AG09319 (cell line): ENCODE measurements at places on chromosomes 5 and 9.

DNA sequence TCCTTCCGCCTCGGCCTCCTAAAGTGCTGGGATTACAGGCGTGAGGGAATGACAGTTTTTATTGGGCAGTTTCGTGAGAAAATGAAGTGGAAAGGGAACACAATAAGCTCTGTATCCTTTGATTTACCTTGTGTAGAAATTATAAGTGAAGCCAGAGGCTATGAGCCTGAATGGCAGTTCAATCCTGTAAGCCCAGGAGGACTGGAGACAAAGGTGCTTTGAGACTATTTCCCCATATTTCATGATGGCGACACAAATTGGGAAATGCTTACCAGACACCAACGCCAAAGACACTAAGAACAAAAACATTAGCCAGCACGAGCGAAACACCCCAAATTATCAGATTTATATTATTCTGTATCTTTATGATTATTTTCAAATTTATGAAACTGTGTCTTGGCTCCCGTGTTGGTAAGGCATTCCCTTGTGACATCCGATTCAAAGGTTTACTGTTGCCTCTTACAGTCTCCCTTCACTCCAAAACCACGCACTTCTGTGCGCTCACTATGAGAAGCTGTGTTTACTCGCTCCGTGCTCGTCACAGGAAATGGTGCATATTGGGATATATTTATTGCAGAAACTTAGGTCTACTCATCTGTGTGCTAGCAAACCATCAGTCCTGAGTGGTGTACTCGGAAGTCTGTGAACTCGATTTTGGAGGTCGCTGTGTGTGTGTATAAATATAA, 73.9 kb downstream of the SH3PXD2B start:
- DNase-seq: no peak

GRCh38 chr9:115799734-115800133, 353.9 kb upstream of the PAPPA start:
- no peak for DNase-seq

DNA sequence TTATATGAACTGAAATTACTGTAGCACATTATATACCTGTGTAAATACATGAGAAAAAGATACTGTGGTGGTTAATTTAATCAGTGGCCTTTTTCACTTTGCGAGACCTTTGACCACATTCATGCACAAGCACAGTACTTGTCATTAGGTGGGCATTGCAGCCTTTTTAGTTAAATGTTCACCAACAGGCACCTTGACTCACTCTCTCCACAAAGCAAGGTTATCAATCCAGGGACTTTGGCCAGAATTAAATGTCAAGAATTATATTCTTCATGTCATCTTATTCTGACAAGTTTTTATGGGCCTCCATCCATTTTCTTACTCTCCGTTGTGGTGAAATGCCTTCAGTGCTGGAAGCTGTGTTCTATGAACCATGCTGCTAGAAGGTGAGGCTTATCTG, 72.2 kb downstream of the AOPEP start:
- DNase-seq: no peak

GRCh38 chr5:110625376-110625999, 101.0 kb downstream of the TMEM232 start:
- peak; percentile 1 for DNase-seq

DNA sequence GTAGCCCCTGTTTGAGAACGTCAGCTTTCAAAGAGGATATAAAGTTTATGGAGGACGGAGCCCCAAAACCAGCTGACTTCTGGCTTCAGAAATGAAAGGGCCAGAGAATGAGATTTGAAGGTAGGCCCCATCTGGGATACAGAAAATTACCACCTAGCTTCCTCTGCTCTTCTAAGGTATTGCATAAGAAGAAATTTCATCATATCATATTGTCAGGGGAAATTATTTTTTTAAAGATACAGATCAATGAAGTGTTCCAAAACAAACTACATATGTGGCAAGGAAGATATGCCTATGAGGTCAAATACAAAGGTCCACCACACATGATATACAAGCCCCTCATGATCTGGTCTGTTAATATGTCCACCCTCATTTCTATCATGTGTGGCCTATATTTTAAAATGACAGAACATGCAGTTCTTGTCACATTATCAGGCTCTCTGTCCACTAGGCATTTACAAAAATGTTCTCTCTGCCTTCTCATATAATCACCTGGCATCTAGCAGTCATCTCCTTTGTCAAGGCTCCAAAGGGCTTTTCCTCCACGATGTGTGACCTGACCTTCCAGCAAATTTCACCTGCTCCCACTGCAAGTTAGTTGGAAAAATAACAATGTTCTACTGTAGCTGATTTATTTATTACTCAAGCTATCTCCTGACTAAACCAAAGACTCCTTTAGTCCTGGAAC, 83.1 kb downstream of the DPYSL3 start:
- DNase-seq: no peak

DNA sequence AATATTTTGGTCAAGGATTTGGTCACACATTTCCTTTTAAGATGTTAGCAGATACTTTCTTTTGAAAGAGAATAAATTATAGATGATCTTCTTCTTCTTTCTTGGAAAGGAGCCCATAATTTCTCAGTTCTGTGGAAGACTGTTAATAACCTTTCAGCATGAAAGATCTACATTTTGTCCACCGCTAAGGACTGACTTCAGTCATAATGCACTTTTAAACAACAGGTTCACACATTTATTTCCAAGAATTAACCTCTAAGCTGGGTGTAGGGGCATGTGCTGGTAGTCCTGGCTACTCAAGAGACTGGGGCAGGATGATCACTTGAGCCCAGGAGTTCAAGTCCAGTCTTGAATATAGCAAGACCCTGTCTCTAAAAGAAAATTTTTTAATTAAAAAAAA, 93.0 kb downstream of the PRKACG start:
- DNase-seq: no peak

- no peak for DNase-seq
Measured at GRCh38 chr5:181223729-181224389, 778 bp downstream of the TRIM41 start.

GRCh38 chr9:16426716-16427115, 443.8 kb downstream of the BNC2 start:
- DNase-seq: no peak

GRCh38 chr5:21858441-21858840, 994.7 kb downstream of the CDH12 start:
- DNase-seq: no peak

DNA sequence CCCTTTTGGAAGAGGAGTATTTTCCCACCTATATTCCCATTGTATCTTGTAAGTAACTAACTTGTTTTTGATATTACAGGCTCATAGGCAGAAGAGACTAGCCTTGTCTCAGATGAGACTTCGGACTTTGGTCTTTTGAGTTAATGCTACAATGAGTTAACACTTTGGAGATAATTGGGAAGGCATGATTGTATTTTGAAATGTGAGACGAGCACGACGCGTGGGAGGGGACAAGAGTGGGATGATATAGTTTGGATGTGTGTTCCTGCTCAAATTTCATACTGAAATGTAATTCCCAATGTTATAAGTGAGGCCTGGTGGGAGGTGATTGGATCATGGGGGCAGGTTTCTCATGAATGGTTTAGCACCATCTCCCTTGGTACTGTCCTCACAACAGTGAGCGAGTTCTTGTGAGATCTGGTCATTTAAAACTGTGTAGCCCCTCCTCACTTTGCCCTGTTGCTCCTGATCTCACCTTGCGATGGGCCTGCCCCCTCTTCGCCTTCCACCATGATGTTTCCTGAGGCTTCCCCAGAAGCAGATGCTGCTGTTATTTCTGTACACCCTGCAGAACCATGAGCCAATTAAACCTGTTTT, 721.5 kb upstream of the CTNND2 start:
- DNase-seq: no peak

DNA sequence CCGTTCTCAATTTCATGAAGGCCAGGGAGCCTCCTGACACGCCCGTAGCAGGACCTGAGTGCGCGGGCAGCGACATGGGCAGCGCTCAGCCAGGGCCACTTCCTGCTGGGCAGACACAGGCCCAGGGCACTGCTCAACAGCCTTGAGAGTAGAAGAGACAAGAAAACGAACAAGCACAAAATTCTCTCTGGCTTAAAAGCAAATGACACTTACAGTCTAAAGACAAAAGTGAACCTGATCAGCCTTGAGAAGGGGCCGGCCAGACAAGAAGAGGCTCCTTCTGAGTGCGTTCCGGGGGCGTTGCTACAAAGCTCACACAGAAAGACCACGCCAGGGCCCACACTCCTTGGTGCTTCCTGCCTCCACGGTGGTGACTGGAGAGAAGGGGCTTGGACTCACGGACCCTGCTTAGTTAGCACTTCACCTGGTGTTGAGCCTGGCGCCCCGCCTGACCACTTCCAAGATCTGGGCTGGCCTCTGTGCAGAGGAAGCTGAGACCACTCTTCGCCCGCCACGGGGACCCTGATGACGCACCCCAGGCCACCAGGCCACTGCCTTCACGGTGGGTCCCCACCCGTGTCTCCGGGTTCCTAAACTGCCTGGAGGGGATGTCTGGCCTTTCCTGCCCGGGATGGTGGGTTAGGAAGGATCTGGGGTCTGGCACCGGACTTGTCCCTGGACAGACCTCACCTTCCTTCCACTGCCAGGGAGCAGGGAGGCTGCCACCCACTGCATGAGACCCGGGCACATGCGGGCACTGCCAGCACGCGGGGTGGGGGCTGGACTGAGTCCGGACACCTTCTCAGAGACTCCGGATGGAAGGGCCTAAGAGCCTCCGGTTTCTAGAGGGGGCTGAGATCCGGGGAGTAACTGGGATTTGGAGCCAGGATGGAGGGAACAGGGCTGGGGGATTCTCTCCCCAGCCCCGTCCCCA, 1.3 kb downstream of the SLC12A7 start:
- DNase-seq: no peak

- no peak for DNase-seq
Measured at GRCh38 chr5:75457691-75458090, 53.7 kb downstream of the CERT1 start.

- DNase-seq: no peak
Measured at GRCh38 chr5:91493086-91493485, 110.0 kb upstream of the ARRDC3 start.

- no peak for DNase-seq
Measured at GRCh38 chr5:10266137-10266536, 16.1 kb downstream of the CCT5 start.

GRCh38 chr5:60010328-60010727, 116.8 kb upstream of the PDE4D start:
- DNase-seq: no peak

DNA sequence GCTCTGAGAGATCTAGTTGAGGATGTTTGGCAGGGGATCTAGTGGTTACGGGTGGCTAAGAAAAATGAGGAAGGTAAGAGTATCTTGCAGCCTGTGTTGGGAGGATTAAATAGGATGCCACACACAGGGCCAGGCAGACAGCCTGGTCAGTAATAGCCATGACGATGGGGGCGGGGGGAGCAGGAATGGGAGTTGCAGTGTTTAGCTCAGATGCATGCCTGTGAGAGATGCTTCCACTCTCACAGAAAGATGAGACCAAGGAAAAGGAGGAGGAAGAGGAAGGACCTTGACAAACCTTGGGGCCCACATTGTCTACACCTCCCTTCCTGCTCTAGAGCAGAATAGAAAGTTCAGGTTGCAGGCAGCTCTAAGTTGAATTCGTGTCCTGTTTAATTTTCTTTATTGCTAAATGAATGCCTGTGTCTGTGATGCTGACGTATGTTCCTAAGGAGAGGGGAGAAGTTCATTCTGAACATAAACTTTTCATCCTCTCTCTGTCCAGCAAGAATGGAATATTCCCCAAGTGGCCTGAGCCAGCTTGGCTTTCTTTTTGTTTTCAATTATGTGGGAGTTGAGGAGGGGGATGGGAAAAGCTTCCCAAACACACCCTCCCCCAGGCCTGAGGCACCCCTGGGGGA, 28.7 kb downstream of the TGFBI start:
- no peak for DNase-seq

- peak; percentile 40 for DNase-seq
Measured at GRCh38 chr9:107422189-107423185, 67.1 kb downstream of the KLF4 start.

DNA sequence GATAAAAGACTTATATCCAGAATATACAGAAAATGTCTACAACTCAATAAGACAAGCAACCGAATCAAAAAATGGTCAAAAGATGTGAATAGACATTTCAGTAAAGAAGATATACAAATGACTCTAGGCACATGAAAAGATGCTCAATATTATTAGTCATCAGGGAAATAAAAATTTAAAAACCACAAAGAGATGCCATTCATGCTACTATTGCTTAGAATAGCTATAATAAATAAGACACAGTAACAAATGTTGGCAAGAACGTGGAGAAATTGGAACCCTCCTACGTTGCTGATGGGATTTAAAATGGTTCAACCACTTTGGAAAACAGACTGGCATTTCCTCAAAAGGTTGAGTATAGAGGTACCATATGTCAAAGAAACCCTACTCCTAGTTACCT, 39.8 kb downstream of the POLK start:
- no peak for DNase-seq

DNA sequence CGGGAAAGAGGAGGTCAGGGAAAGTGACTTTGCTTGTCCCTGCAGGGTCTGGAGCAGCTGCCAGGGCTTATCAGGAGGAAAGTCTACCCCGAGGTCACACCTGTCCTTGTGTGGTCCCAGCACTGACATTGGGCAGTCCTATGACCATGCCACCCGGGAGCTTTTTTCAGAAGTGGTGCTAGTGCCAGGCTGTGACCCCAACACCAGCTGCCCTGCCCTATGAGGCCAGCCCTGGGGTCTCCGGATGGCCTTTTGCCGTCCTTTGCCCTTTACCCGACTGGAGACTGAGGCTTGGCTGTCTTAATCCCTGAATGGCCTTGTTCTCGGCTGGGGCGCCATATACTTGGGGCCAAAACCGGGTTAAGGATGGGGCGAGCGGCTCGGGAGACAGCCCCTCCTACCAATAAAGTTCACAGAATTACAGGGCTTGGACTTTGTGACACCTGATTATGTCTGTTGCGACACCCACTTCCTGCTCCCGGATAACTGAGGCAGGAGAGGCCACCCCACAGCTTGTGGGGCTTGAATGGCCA, 22.2 kb upstream of the SLC9A3 start:
- no peak for DNase-seq

- DNase-seq: no peak
Measured at GRCh38 chr9:93422977-93423616, 28.4 kb upstream of the FAM120A start.

GRCh38 chr9:110443866-110444220, 106.2 kb upstream of the TXNDC8 start:
- peak; percentile 38 for DNase-seq

DNA sequence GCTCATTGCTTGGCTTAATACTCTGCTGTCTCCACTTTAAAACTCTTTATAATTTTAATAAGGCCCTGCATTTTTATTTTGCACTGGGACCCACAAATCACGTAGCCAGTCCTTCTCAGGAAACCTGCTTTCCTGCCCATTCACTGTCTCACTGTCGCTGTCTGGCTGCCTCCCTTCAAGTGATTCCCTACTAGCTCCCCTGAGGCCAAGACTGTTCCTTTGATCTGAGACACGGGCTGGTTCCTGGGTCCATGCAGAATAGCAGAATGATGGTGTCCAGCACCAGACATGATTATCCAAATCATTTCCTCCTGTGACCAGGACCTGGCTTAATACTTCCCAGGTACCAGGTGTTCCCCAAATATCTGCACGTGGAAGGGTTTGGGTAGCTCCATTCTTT, 597.1 kb upstream of the KLF4 start:
- no peak for DNase-seq
